Right atrium auricular region (tissue), 2 donors: ENCODE measurements at places on chromosomes 5 and 9. TPM values are rescaled to one million over a fixed set of nuclear protein-coding genes. Genes with fewer than 3 reads are reported as not detected.

DNA sequence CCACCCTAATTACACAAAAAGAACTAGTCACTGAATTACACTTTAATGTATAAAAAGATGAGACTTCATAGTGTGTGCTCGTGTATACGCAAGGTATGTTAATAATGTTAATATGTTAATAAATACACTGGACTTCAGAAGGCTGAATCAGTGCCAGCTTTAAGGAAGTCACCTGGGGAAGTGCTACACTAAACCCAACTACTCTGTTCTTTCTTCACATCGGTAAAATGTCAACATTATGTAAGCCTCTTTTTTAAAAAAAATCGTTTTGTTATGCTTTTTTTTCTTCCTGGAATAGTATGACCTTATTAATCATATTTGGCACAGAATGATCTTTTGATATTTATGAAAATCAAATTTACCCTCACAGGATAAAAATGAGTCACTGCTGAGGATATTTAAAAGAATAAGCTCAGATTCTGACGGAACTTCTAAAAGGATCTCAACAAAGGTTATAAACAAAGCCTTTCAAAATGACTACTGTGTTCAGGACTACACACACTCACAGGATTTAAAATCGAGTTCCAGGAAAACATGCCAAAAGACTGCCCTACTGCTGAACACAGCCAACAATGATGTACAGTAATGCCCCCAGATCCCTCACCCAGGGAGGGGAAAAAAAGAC is 75.9 kb downstream of the AUH start:
- no peaks in the 10 kb centered on the region for H3K36me3 ChIP-seq
- DNase-seq: no peak
- H3K27me3 ChIP-seq: no peaks in the 10 kb centered on the region
- H3K4me3 ChIP-seq: no peak overlapping the region

GRCh38 chr5:41768692-41769091 is 101.5 kb downstream of the OXCT1 start:
- no peak for DNase-seq
- no peaks in the 10 kb centered on the region for H3K4me1 ChIP-seq
- no peak overlapping the region for H3K27ac ChIP-seq
- no peaks in the 10 kb centered on the region for H3K36me3 ChIP-seq

DNA sequence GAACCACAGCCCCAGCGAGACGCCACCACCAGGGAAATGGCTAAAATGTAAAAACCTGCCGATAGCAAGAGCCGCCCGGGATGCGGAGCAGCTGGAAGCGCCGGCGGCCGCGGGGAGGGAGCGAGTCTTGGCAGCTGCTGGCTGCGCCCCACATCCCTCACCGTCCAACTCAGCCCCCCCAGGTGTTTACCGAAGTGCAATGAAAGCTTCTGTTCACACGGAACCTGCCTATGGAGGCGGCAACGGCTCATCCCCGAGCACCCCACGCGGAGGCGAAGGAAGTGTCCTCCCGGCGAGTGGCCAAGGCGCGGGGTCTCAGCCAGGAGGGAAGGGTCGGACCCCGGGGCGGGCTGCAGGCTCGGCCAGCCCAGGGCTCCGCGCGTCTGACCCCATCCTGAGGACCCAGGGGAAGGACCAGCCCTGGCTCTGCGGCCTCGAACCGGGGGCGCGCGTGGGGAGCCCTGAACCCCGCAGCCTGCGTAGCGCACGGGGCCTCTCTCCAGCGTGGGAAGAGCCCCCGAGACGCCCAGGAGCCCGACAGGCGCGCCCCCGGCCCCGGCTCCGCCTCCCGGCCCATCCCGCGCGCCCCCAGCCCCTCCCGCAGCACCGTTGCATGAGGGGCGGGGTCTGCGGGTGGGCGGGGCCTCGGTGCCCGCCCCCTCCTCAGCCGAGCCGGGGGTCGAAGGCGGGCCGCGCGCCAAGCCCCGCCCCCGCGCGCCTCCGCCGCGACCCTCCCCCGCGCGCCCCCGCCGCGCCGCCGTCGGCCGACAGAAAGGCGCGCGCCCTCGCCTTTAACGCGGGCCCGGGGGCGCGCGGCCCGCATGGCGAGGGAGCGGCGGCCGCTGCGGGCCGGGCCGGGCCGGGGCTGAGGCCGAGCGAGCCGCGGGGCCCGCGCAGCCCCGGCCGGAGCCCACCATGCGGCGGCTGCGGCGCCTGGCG is at the start of gene DIPK1B:
DIPK1B (plus strand) TSS at position 822 of the 939 bp plus-strand sequence; CDS start at position 916, 94 bp downstream.
- H3K4me1 ChIP-seq: no peaks in the 10 kb centered on the region
- H3K4me3 ChIP-seq: peak within 1 kb of the TSS; percentile 76
- DNase-seq: no peak
- H3K36me3 ChIP-seq: no peaks in the 10 kb centered on the region
- no peaks in the 10 kb centered on the region for H3K27me3 ChIP-seq

DNA sequence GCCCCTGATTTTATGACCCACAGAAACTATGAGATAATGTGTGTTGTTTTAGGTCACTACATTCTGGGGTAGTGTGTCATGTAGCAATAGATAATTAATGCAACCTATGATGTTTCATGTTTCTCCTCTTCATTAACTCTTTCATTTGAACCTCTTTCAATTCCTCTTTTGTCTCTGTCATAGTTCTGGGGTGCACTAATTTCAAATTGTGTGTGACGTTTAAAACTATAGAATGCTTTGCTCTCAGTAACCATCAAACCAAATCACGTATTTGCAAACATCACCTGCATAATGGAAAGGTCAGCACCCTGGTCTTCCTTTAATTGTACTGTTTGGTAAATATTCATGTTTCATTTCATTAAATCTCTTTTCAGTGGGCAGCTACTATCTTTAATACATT is 621.6 kb downstream of the TLR4 start:
- H3K4me1 ChIP-seq: no peaks in the 10 kb centered on the region
- no peaks in the 10 kb centered on the region for H3K36me3 ChIP-seq
- H3K27ac ChIP-seq: no peak overlapping the region
- DNase-seq: no peak
- H3K27me3 ChIP-seq: no peaks in the 10 kb centered on the region

DNA sequence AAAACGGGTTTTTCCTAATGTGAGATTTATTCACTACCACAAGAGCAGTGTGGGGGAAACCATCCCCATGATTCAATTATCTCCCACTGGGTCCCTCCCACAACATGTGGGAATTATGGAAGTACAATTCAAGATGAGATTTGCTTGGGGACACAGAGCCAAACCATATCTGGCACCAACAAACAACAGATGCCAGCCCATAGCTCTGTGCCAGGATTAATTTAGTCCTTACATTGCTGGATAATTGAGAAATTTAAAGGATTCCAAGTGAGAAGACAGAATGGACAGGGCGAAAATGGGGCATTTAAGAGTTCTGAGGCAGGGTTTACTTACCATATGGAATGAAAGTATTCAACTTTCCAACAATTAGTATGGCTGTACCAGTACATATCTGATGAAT is 30.8 kb upstream of the DNAH5 start:
- H3K4me1 ChIP-seq: no peaks in the 10 kb centered on the region
- H3K27ac ChIP-seq: no peak overlapping the region
- no peaks in the 10 kb centered on the region for H3K27me3 ChIP-seq
- no peaks in the 10 kb centered on the region for H3K36me3 ChIP-seq

- H3K4me3 ChIP-seq: no peak overlapping the region
- H3K27ac ChIP-seq: peak overlapping the region; percentile 72
- H3K36me3 ChIP-seq: no peaks in the 10 kb centered on the region
Observed at GRCh38 chr9:131732636-131733289, 7.1 kb downstream of the RAPGEF1 start.

GRCh38 chr9:84301851-84302250 is 38.7 kb downstream of the SLC28A3 start:
- H3K4me3 ChIP-seq: no peak overlapping the region
- no peaks in the 10 kb centered on the region for H3K4me1 ChIP-seq
- no peaks in the 10 kb centered on the region for H3K36me3 ChIP-seq
- H3K27ac ChIP-seq: no peak overlapping the region
- H3K27me3 ChIP-seq: no peaks in the 10 kb centered on the region
- no peak for DNase-seq

GRCh38 chr5:170171811-170172210 is 61.0 kb upstream of the C5orf58 start:
- no peaks in the 10 kb centered on the region for H3K36me3 ChIP-seq
- no peaks in the 10 kb centered on the region for H3K4me1 ChIP-seq
- no peaks in the 10 kb centered on the region for H3K27me3 ChIP-seq
- H3K27ac ChIP-seq: no peak overlapping the region
- no peak for DNase-seq

DNA sequence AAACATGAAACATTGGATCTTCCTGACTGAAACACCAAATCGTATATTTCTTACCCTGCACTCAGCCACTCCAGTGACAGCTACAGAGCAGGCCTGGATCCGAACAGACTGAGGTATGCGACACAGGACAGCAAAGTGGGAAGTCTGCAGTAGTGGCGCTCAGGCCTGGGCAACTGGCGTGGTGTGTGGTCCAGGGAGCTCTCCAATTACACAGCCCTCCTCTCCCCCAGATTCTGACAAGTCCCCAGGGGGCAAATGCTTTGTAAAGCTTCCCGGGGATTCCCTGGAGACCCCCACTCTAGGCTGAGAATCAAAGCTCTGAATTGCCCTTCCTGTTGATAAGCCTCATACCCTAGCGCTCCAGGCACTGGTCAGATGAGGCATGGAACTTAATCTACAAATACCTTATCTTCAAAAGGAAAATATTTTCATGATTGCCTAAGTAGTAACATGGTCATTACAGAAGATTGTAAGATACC is 104.8 kb upstream of the ERCC6L2 start:
- H3K27ac ChIP-seq: no peak overlapping the region
- peaks cover 10% of the 10 kb centered on the region for H3K4me1 ChIP-seq

DNA sequence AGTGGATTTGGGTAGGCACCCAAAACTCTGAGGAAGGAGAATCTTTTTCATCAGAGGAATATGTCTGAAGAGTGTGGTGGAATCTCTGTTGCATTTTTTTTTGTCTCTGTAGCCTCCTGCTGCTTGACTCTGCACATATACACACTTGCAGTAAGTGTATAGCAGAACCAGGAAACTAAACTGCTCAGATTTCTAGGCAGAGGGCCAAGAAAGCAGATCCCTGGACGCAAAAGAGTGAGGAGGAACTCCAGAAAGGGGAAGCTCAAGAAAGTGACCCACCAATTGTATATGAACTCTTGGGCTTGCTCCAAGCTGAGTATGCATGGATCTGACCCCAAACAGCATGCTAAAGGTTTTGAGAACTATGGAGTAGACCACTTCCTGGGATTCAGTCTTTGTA is 181.8 kb downstream of the GADD45G start:
- DNase-seq: no peak
- no peak overlapping the region for H3K27ac ChIP-seq
- no peaks in the 10 kb centered on the region for H3K27me3 ChIP-seq
- H3K4me3 ChIP-seq: no peak overlapping the region

GRCh38 chr9:71602652-71603051 is 165.7 kb downstream of the CEMIP2 start:
- H3K27ac ChIP-seq: no peak overlapping the region
- H3K36me3 ChIP-seq: no peaks in the 10 kb centered on the region
- H3K27me3 ChIP-seq: no peaks in the 10 kb centered on the region
- no peak overlapping the region for H3K4me3 ChIP-seq

GRCh38 chr5:136207631-136208030 is 14.7 kb upstream of the SMIM32 start:
- H3K36me3 ChIP-seq: no peaks in the 10 kb centered on the region
- H3K4me1 ChIP-seq: no peaks in the 10 kb centered on the region
- no peak overlapping the region for H3K27ac ChIP-seq
- no peak overlapping the region for H3K4me3 ChIP-seq
- no peak for DNase-seq
- no peaks in the 10 kb centered on the region for H3K27me3 ChIP-seq

DNA sequence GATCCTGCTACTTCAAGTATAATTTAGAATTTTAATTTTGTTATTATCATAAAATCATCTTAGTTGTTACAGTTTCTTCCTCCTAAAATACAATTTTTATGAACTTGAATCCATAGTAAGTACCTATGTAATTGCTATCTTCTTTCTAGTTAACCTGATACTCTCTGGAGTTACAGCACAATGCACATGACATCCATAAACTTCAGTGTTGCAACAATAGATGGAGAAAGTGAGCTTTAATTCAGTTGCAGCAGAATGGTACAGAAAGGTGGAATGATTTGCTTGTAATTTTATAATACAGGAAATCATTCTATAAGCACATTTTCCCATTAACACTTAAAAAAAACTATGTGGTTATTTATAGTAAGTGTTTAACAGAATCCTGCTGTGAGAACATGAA is 372.0 kb downstream of the CDH9 start:
- H3K4me1 ChIP-seq: no peaks in the 10 kb centered on the region
- H3K4me3 ChIP-seq: no peak overlapping the region
- no peak overlapping the region for H3K27ac ChIP-seq
- DNase-seq: no peak

DNA sequence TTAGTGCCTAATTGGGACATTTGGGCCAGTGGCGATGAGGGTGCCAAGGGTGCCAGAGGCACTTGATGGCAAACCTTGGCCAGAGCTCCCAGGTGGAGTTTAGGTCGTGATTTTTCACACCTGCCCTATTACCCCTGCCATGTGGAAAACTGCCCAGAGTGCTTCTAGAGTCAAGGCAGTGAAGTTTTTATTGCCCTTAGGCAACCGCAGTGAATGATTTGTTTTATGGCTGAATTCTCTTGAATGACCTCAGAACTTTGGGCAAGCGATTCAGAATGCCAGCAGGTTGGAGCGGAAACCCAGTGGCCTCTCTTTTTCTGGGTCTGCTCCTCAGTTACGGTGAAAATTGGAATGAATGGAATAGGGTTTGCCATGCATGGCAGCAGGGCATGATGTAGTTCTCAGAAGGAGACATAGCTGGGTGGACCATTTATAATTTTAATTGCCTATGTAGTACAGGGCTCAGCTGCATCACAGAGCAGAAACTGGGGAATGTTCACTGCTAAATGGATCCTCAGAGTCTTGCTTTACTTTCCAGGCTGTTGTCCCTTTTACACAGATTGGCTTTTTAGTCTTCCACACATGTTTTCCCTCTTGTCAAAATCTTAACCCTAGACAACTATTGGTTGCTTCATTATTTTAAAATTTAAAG is 820.0 kb upstream of the SEMA6A start:
- no peak overlapping the region for H3K4me3 ChIP-seq
- no peak for DNase-seq
- H3K36me3 ChIP-seq: no peaks in the 10 kb centered on the region
- H3K27ac ChIP-seq: no peak overlapping the region

HTR4 gene
- total RNA-seq: 7.9 TPM

FOXD4 gene
- total RNA-seq: not detected

OBP2B gene
- not detected for total RNA-seq

BAAT gene
- not detected for total RNA-seq
